Tibial artery (tissue), 4 donors: ENCODE measurements at places on chromosomes 1 and 21.
A peak's percentile ranks its signal among the peaks of the same experiment; 100 is the strongest.

GRCh38 chr1:84598846-84599741 is 24.9 kb upstream of the CTBS start:
- H3K27ac ChIP-seq: peak overlapping the region; percentile 79
- H3K36me3 ChIP-seq: no peaks in the 10 kb centered on the region
- no peak overlapping the region for H3K4me3 ChIP-seq
- no peaks in the 10 kb centered on the region for H3K27me3 ChIP-seq

- H3K27me3 ChIP-seq: no peaks in the 10 kb centered on the region
- H3K36me3 ChIP-seq: no peaks in the 10 kb centered on the region
- no peak overlapping the region for H3K27ac ChIP-seq
- no peak overlapping the region for H3K4me3 ChIP-seq
- H3K4me1 ChIP-seq: no peaks in the 10 kb centered on the region
Observed at GRCh38 chr1:110462093-110462492, 11.1 kb downstream of the PROK1 start.

DNA sequence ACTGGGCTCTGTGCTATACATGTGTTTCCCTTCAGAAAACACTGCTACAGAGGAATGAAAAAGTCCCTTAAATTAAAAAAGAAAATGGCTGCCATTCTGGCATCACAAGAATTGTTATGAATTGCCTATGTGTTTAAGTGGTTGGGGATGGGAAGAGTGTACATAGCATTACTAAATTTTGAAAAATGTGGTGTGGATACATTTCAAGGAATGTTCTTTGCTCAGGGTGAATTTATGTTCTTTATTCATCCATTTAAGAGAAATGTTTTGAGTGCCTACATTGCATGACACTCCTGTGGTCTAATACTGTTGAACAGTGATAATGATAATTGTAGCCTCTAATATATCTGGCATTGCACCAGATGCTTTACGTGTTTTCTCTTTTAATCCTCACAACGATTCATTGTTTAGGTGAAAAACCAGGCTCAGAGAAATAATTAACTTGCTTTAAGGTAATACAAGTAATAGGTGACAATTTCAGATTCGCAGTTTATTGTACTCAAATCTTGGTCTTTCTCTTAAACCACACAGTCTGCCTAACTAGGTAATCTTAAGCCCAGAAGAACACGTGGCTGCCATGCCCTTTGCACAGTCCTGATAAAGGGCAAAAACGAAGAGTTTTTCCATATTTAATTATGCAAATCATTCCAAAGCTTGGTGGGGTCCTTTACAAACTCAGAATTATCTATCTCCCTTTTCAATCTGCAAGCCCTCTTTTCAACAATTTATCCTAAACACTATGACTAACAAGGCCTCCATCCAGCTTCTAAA is 31.5 kb downstream of the DPT start:
- H3K4me3 ChIP-seq: no peak overlapping the region
- H3K27me3 ChIP-seq: no peaks in the 10 kb centered on the region
- no peaks in the 10 kb centered on the region for H3K36me3 ChIP-seq
- H3K4me1 ChIP-seq: no peaks in the 10 kb centered on the region

DNA sequence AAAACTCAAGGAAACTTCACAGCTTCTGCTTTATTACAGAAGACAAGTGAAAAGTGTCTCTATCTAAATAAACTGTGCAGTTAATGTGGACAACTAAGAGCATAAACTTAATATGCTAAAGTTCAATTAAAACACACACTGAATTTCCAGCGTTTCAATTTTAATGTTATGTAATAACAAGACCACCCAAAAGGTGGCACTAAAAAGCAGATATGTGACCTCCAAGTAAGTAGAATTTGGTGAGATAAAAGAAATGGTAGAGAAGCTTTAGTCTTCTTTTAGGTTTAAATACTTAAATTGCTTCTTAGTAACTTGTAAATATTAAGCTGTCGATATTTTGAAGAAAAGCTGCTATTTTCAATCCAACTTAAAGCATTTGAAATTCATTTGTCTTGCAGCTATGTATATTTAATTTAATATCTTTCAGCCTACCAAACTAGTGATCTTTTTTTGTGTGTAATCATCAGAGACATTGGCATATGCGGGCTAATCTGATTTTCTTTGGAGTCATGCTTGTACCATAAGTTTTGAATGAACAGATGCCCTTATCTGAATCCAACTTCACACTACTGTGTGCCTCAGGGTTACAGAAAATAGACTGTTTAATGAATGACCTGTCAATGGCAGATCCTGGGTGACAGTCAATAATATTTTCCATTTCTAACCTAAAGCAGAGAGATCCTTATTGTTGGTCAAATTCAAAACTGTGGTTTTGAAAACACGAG is 36.5 kb upstream of the ADAMTS1 start:
- no peaks in the 10 kb centered on the region for H3K36me3 ChIP-seq
- no peak overlapping the region for H3K27ac ChIP-seq
- no peaks in the 10 kb centered on the region for H3K4me1 ChIP-seq
- no peaks in the 10 kb centered on the region for H3K27me3 ChIP-seq
- no peak overlapping the region for H3K4me3 ChIP-seq

DNA sequence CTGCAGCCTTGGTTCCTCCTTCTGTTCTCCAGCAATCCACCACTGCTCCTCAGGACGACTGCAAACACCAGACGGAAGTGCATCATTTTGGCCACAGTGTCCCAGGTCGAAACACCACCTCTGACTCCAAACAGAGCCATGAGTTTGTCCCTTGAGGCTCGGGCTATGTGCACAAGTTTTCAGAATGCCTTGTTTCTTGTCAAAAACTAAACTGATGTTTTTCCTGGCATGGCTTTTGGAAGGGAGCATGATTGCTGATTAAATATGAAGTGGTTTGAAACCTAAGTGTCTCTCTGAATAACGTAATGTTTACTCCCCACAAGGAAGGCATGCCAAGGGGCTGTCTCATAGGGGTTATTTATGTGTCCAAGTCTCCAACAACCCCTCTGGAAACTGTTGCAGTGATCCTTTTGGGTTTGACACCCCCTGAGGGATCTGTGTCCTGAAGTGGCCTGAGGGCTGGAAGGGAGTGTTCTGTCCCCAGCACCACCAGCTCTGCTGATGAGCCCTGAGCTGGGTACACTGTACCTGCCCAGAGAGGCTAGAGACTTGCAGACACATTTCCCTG is 132.7 kb downstream of the PLPP3 start:
- DNase-seq: peak; percentile 93
- no peaks in the 10 kb centered on the region for H3K36me3 ChIP-seq
- H3K27ac ChIP-seq: peak overlapping the region; percentile 66

- H3K27ac ChIP-seq: peak overlapping the region; percentile 98
- no peak for DNase-seq
- peak overlapping the region; percentile 60 for H3K4me3 ChIP-seq
- H3K27me3 ChIP-seq: no peaks in the 10 kb centered on the region
- H3K36me3 ChIP-seq: no peaks in the 10 kb centered on the region
Observed at GRCh38 chr1:26787381-26787705, 407 bp upstream of the PIGV start.

- H3K27ac ChIP-seq: no peak overlapping the region
- H3K36me3 ChIP-seq: no peaks in the 10 kb centered on the region
- no peaks in the 10 kb centered on the region for H3K27me3 ChIP-seq
- no peaks in the 10 kb centered on the region for H3K4me1 ChIP-seq
Observed at GRCh38 chr21:21406921-21407320, 408.7 kb downstream of the NCAM2 start.

GRCh38 chr1:112508278-112509004 is at the start of gene WNT2B:
Gene WNT2B (plus strand): TSS chr1:112508965. CDS start chr1:112509263, 298 bp downstream.
- no peak within 1 kb of the TSS for H3K27ac ChIP-seq
- peak within 1 kb of the TSS; percentile 64 for H3K4me3 ChIP-seq
- no peaks in the 10 kb centered on the region for H3K36me3 ChIP-seq

DNA sequence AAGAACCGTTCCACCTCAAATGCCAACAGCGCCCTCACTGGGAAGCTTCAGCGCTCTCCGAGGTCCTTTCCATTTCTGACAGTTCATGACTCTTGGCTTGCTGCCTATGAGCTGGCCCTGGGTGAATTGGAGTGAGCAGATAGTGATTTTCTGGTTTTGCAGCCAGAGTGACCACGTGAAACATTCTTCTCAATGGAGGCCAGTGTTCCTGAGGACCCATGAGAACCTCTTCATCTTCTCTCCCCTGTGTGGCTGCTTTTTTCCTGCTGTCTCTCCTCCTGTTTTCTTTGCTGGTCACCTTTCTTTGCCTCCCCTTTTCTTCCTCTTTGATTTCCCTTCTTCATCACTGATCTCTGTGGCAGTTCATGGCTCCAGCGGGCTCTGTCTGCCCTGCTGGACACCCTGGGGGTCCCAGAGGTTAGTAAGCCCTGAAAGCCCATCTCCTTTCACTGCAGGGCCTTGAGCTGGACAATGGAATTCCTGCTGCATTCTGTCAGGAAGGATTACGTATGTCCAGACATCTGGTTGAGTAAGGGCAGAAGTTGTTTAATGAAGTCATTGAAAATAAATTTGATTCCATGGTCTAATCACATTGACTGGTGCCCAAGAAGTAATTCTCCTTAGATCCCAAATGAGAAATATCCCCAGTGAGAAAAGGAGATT is 29.9 kb downstream of the VASH2 start:
- no peak overlapping the region for H3K27ac ChIP-seq
- H3K27me3 ChIP-seq: no peaks in the 10 kb centered on the region
- no peak overlapping the region for H3K4me3 ChIP-seq
- DNase-seq: no peak
- peaks cover 16% of the 10 kb centered on the region for H3K4me1 ChIP-seq

- no peaks in the 10 kb centered on the region for H3K36me3 ChIP-seq
- no peak for DNase-seq
- H3K4me3 ChIP-seq: no peak overlapping the region
- peaks cover 95% of the 10 kb centered on the region for H3K27me3 ChIP-seq
- H3K27ac ChIP-seq: no peak overlapping the region
- H3K4me1 ChIP-seq: peaks cover 34% of the 10 kb centered on the region
Observed at GRCh38 chr21:36692835-36693488, 6.0 kb upstream of the SIM2 start.

- H3K27ac ChIP-seq: no peak overlapping the region
- no peaks in the 10 kb centered on the region for H3K4me1 ChIP-seq
- DNase-seq: no peak
- no peaks in the 10 kb centered on the region for H3K36me3 ChIP-seq
- no peak overlapping the region for H3K4me3 ChIP-seq
Observed at GRCh38 chr1:185260611-185261010, 56.4 kb downstream of the IVNS1ABP start.

- H3K27ac ChIP-seq: no peak overlapping the region
- no peaks in the 10 kb centered on the region for H3K36me3 ChIP-seq
- no peak for DNase-seq
- H3K4me1 ChIP-seq: no peaks in the 10 kb centered on the region
- no peaks in the 10 kb centered on the region for H3K27me3 ChIP-seq
Observed at GRCh38 chr1:107323784-107324183, 182.9 kb downstream of the NTNG1 start.

GRCh38 chr1:59900640-59901039 is 25.9 kb downstream of the CYP2J2 start:
- no peaks in the 10 kb centered on the region for H3K27me3 ChIP-seq
- H3K4me1 ChIP-seq: no peaks in the 10 kb centered on the region
- H3K27ac ChIP-seq: no peak overlapping the region
- no peak overlapping the region for H3K4me3 ChIP-seq
- no peaks in the 10 kb centered on the region for H3K36me3 ChIP-seq

DNA sequence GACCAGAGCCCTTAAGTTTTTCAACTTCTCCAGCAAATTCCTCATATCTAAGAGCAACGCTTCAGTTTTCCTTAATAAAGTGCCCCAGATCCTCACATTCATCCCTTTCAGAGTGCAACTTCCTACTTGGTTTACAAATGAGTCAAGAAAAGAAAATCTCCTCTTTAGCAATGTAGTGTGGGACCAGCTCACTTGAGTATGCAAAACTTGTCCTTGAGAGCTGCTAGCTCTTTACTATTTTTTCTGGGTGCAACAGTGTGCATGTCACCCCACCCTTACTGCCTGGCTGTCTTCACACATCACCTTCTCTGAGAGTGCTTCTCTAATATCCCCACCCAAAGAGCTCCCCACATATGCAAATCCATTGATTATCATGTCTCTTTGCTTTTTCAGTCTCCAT is 203.1 kb upstream of the CAMK1G start:
- no peak overlapping the region for H3K27ac ChIP-seq
- no peak for DNase-seq
- H3K4me1 ChIP-seq: no peaks in the 10 kb centered on the region
- H3K36me3 ChIP-seq: no peaks in the 10 kb centered on the region

- no peak overlapping the region for H3K4me3 ChIP-seq
- no peaks in the 10 kb centered on the region for H3K27me3 ChIP-seq
- peaks cover 100% of the 10 kb centered on the region for H3K36me3 ChIP-seq
- DNase-seq: no peak
Observed at GRCh38 chr1:182877842-182878241, 38.7 kb downstream of the DHX9 start.

DNA sequence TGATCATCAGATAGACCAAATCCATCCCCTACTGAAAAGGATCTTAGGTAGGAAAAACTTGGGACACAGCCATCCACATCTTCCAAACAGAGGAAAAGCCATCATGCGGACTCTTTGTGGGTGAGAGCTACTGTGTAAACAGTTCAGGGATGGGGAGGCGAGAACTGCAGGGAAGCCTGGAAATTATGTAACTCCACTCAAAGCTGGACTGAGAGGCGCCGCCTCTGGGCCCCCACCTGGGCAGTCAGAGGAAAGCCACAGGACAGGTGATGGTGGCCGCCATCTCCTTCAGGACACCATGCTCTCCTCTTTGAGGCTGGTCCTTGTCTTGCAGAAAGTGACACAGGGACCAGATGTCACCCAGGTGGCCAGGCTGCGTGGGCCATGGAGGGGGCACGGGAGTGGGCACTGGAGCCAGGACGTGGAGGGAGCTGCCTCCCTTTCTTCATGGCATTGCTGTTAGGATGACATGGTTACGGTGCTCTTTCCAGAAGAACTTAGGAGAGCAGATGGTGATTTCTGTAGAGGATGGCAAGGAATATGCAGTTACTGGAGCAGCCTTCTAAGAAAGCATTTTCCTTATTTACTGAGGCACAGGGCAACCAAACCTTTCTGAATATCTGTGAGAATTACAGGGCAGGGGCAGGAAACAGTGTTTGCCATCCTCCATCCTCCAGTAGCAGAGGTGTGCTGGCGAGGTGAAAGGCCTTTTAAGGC is 32.0 kb upstream of the TDRD10 start:
- H3K36me3 ChIP-seq: peaks cover 28% of the 10 kb centered on the region
- no peak overlapping the region for H3K27ac ChIP-seq
- H3K4me3 ChIP-seq: no peak overlapping the region
- no peaks in the 10 kb centered on the region for H3K27me3 ChIP-seq
- H3K4me1 ChIP-seq: no peaks in the 10 kb centered on the region

DNA sequence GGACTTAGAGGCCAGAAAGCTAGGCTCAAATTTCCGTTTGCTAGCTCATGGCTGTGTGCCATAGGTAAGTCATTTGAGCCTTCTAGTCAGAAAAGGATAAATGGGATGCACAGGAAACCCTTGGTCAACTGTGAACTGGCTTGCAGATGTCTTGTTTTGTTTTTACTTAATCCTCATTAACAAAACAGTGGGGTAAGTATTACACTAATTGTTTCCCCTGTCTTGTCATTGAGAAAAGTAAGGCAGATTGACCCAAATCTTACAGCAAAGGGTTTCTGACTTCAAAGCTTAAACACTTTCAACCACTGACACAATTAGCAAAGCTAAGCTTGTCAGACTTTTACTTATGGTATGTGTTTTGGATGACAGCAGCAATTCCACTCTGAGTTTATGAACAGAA is 291.3 kb downstream of the NTNG1 start:
- H3K4me1 ChIP-seq: no peaks in the 10 kb centered on the region
- no peak overlapping the region for H3K27ac ChIP-seq
- DNase-seq: no peak
- no peaks in the 10 kb centered on the region for H3K27me3 ChIP-seq
- no peak overlapping the region for H3K4me3 ChIP-seq
